Activated CD4-positive, alpha-beta T cell treated with anti-CD3 and anti-CD28 coated beads, Interleukin-2, Interleukin-4, amounts not matched to agents 100 ng/mL and 50 ng/mL, durations not matched to agents 16 hours and 8 hours (primary cell): ENCODE measurements at places on chromosomes 16 and 17.

DNA sequence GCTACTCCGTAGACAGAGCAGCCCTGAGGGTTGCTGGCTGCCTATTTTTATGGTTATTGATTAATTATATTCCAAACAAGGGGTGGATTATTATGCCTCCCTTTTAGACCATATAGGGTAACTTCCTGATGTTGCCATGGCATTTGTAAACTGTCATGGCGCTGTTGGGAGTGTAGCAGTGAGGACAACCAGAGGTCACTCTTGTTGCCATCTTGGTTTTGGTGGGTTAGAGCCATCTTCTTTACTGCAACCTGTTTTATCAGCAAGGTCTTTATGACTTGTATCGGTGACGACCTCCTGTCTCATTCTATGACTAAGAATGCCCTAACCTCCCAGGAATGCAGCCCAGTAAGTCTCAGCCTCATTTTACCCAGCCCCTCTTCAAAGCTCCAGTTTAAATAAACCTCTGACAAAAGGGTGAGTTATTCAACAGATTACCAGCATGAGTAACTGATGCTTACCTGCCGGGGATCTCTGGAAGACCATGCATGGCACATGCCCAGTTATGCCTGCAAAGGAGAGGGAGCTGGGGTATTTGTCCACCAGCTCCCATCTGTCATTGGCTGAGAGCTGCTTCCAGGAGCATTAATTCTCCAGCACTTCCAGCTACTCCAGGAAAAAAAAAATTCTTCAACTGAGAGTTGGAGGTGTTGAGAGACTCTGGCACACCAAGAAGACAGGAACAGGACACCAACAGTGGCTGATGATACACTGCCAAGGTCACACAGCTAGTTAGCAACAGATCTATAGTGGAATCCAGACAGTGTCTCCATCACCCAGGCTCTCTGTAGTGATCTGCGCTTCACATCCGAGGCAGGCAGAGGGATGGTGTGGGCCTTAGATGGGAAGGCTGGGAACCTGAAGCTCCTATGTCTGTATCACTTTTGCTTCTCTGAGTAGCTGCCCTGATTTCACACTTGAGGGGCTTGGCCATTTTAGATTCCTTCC lies 36.6 kb upstream of the IL21R start:
- DNase-seq: no peak

- DNase-seq: no peak
These were observed 208.4 kb upstream of the WSB1 start for GRCh38 chr17:27085517-27085916.

GRCh38 chr17:47853616-47854015 lies 2.7 kb upstream of the SP6 start:
- no peak for DNase-seq

- no peak for DNase-seq
These were observed 26.8 kb downstream of the RNF157 start for GRCh38 chr17:76213491-76213890.

DNA sequence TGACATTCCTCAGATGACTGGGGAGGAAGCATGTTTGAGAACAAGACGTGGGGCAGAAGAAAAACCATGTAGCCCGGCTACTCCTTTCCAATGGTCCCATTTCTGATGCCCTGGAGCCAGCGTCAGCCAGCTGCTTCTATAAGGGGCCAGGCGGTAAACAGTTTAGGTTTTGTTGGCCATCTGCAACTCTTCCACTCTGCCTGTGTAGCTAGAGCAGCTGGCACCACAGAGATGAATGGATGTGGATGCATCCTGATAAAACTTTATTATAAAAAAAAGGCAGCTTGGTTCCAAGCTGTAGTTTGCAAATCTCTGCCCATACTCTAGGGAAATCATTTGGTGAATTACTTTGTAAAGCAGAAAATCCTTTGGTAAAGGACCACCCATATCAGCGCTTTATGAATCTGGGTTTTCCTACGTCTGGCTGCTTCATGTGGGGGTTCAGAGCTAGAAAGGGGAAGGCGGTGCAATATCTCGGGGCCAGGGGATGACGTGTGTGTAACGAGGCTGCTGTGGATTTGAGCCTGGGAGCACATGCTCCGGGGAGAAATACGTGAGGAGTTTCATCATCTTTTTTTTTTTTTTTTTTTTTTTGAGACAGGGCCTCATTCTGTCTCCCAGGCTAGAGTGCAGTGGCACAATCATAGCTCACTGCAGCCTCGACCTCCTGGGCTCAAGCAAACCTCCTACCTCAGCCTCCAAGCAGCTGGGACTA lies 3.4 kb upstream of the SRL start:
- no peak for DNase-seq

DNA sequence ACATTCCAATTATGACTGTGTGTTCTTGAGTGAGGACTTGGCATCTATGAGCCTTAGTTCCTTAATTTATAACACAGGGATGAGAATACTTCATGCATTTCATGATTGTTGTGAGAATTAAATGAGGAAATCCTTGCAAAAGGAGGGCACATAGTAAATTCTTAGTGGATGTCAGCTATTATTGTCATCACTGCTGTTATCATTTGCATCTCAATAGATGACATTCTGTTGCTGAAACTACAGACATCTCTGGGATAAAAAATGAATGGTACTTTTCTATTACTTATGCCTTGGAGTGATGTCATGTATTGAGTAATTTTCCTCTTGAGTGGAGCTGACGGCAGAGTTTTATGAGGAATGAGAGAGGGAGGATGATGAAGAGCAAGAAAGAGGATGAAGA lies 184.4 kb upstream of the CDH11 start:
- no peak for DNase-seq

GRCh38 chr16:24523569-24523968 lies 15.8 kb upstream of the RBBP6 start:
- DNase-seq: no peak

- no peak for DNase-seq
These were observed 6.9 kb upstream of the KCNG4 start for GRCh38 chr16:84246679-84247077.

DNA sequence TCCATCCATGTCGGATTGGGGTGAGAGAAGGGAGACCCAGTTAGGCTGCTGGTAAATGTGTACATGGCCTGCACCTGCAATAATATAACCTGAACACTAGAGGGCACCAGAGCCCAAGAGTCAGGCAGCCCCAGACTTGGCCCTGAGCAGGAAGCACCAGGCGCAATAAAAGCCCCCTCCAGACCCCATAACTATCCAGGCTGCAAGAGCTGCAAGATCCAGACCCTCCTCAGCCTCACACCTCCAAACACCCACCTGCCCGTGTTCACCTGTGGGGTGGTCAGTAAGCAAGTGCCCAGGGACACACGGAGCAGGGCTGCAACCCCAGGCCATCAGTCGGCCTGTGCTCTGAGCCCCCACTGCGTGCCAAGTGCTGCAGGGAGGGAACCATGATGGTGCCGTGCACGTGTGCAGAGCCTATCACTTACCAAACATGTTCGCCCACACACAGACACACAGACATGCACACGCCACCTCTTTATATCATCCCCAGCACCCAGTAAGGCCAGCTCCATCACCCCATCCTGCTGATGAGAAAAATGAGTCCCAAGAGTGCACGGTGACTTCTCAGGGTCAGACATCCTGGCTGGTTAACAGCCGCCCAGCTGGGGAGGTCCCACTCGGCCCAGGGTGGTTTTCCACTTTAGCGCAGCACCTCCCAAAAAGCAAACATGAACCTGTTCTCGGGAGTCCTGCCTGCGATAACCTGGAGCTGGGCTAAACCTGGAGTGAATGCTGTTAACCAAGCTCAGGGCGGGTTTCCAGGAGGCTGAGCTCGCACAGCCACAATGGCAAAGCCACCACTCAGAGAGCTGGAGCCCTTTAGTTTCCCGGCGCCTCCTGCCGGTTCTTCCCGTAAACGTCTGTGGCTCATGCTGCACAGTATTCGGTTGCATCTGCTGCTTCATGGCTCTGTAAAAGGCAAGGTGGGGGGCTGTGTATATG lies 439.8 kb downstream of the SOX9 start:
- peak; percentile 55 for DNase-seq

DNA sequence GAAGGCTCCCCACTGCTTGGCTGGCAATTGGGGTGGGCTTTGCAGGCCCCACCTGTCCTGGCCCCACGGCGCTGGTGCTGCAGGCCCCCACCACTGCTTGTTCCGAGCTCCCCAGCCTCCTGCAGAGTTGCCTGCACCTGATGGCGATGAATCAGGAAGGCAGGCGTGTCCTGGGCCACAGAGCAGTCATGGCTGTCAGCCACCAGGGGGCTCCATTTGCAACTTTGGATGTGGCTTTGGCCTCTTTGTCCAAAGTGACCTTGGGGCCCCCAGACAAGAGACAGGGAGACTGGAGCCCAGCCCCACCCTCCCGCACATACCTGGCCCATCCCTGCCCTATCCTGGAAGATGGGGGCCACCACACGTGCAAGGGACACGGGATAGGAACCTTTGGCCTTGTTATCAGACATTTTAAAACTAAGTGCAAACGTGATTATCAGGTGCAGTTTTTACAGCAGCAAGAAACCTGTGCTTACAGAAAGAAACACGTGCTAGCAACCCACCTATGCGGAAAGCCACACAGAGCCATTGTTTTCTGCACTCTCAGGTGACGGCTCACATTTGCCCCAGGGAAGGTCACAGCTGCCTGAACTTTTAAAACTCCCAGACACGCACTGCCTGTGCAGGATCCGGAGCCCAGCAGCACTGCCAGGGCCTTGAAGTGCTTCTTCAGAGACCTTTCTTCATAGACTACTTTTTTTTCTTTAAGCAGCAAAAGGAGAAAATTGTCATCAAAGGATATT lies at the start of gene DNASE1:
Gene DNASE1 (plus strand): TSS at position 443 of the 743 bp plus-strand sequence. CDS start 683 bp downstream, outside the sequence.
- peak; percentile 67 for DNase-seq

GRCh38 chr17:39678340-39679116 lies 9.3 kb downstream of the PGAP3 start:
- no peak for DNase-seq

GRCh38 chr16:825341-826061 lies 25.0 kb upstream of the GNG13 start:
- DNase-seq: no peak
